ENCODE measurements at places on chromosomes 3 and 15.

- DNase-seq = no peak
These were observed 16.4 kb downstream of the SCG5 start for GRCh38 chr15:32657941-32658340.

DNA sequence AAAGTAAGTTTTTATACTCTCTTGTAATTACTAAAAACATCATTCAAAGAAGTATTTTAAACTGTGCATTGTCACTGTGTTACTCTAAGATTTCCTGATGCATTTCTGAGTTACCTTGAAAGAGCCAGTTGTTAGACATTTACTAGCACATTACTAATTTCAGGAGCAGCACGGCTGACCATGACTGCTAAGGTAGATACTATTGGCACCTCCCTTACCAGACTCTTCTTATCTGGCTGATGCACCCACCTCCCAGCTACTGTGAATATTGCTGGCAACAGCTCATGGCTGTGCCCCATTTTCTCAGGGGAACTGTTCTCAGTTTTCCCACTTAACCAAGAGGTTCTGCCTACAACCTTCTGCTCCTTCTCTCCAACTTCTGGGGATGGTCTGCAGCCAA is 29.4 kb downstream of the COL6A5 start:
- no peak for DNase-seq

- DNase-seq = no peak
These were observed 13.6 kb downstream of the TBC1D23 start for GRCh38 chr3:100274361-100274760.

GRCh38 chr3:147269907-147270306 is 136.4 kb downstream of the ZIC4 start:
- DNase-seq = no peak

DNA sequence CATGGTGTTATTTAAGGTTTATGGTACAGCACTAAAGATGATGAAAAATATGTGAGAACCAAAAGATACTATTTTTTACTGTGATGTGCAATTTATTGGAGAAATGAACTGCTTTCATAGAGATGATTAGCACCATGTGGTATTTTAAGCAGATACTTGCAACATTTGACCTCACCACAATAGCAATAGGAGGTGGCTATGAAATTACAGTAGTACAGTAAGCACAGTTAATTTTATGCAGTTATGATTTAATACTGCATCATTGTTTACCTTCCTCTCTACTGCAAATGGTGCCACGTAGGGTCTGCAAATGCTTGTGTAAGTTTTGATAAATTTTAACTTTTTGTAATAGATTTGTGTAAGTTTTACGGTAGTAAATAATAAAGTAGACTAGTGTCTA is 14.0 kb downstream of the PYGO1 start:
- no peak for DNase-seq

GRCh38 chr3:60076331-60076730 is 1026.5 kb upstream of the CFAP20DC start:
- no peak for DNase-seq

DNA sequence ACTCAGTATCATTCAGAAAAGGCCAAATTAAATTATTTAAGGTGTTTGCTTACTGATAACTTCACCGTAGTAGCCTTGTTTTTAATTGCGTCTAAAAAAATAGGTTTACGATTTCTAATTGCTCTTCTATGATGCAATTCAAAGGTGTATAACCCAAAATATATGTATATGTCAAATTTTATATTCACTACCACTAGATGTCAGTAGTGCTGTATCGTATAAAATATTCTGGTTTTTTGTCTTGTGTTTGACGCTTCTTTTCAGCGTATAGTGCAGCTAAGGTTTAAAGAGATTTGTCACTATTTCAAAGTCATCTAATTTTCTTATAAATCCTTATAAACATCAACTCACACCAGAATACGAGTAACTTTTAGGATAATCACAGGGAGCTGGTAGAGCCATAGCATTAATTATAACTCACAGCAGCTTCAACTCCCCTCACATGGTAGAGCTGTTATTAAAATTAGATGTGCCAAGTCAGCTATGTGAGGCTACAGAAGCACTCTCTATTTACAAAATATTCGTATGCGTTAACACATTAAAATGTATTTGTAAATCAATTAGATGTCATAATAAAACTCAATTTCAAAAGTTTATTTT is 3.5 kb downstream of the PFN2 start:
- no peak for DNase-seq

DNA sequence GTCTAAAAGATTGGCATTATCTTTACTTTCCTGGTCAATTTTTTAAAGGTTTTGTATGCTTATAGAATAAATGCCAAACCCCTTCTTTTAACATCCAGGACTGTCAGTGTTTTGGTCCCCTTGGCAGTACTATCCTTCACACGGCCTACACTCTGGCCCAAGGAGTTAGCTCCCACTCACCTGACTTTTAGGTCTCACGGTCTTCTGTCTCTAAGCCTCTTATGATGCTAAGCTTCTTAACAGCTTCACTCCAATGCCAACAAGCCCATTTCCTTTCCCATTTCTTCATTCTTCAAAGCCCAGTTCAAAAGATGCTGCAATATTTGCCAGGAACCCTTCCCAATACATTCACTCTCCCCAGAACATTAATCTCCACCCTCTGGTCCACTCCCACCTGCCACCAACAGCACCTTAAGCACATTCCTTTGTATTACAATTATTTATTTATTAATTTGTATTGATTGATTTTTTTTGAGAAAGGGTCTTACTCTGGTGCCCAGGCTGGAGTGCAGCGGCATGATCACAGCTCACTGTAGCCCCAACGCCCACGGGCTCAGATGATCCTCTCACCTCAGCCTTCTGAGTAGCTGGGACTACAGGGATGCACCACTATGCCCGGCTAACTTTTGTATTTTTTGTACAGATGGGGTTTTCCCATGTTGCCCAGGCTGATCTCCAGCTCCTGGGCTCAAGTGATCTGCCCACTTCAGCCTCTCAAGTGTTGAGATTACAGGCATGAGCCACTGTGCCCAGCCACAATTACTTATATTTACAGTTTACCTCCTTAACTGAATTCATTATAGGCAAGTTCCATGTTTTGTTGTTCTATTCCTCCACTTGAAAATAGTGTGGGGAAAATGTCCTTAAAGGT is 27.8 kb downstream of the IFT80 start:
- DNase-seq = no peak

GRCh38 chr15:95371664-95372063 is 958.8 kb upstream of the NR2F2 start:
- DNase-seq = no peak

DNA sequence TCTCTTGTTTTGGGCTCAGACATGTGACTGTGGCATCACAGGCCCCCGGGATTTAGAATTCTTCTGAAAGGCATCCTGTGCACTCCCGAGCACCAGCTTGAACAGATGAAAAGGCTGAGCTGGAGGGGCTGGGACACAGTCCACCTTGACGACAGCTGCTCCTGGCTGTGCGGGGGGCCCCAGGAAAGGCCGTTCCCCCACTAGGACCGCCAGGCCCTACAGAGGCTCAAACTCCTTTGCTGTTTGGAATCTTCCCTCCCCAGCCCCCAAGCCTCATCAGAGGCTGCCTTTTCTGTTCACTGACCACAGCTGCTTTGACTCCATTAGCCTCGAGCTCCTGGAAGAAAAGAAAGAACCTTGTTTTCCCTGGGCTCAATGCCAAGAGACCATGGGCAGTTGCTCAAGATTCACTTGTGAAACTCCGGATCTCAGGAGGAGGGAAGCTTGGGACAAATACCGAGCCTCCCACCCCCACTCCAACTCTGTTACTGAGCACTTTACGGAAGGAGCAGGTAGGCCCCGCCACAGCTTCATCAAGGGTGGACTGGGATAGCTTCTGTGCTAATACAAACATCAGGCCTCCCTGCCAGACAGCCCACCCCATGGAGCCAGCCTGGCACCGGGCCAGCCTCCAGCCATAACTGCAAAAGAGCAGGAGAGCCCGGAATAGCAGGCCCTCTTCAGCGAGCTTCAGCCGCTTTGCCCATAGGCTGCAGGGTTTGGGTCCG is 15.7 kb downstream of the CIDEC start:
- no peak for DNase-seq

- DNase-seq = peak; percentile 36
These were observed 266.3 kb downstream of the RPLP1 start for GRCh38 chr15:69718916-69719315.

DNA sequence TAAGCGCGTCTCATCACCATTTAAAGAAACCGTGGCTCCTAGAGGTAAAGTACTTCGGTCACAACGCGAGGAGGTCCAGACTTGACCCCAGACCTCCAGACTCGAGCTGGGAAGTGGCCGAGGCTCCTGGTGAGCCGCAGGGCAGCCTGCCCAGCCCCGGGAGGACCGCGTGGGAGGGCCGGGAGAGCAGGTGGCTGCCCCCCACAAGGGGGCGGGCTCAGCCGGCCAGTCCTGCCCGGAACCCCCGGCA is at the start of gene SLC27A2:
Gene SLC27A2, plus strand, starts transcription at position 228 of the 250 bp plus-strand sequence. CDS start 232 bp downstream, outside the sequence.
- DNase-seq = no peak

GRCh38 chr15:28086175-28086703 is 12.9 kb downstream of the OCA2 start:
- DNase-seq = peak; percentile 59

DNA sequence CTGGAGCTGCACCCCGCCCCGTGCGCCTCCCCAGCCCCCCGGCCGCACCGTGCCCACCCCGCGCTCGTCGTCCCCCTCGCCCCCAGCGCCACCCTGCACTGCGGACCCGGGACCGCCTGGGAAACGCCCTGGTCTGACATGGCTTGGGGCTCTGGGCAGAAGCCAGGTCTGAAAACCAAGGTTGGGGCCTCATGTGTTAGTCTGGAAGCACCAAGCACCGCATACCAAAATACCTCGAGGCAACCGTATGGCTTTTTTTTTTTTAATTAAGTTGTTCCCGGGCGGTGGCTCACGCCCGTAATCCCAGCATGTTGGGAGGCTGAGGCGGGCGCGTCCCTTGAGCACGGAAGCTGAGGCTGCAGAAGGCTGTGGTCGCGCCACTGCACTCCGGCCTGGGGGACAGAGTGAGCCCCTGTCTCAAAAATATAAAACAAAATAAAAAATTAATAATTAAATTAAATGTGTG is 91.5 kb upstream of the CHD2 start:
- DNase-seq = no peak

DNA sequence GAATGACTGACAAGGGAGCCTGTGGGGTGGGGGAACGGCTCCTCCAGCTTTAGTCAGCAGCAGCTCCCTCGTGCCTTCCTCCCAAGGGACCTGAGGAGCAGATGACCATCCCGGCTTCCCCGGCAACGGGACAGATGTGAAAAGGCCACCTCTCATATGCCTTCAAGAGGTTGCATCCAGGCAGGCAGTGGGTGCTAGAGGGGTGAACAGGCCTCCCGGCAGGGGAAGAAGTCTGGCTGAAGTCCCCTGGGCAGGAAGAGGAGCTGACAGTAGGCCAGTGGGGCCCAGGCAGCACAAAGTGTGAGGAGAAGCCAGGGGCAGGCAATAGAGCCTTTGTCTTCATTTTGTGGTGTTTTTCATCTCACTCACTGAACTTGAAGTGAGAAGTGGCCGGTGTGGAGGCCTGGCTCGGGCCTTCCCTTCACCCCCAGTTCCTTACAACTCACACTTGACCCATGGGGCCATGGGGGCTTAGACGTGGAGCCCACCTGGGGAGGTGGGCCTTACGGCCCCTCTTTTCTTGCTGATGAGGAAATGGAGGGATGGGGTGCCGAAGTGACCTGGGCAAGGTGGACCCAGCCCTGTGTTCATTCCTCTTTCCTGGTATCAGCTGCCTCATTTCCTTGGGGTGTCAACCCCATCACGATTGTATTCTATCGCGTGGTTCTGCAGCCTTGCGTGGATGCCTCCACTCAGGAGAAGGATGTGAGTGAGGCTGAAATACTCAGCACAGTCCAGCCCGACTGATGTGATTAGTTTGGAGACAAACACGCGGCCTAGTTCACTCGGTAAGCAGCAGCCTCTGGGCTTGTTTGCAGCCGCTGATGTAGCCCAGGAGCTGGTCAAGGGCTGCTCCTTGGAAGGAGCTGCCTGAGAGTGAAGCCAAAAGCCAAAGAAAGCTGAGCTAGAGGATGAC is 115.5 kb upstream of the ALDH1A3 start:
- DNase-seq = no peak

DNA sequence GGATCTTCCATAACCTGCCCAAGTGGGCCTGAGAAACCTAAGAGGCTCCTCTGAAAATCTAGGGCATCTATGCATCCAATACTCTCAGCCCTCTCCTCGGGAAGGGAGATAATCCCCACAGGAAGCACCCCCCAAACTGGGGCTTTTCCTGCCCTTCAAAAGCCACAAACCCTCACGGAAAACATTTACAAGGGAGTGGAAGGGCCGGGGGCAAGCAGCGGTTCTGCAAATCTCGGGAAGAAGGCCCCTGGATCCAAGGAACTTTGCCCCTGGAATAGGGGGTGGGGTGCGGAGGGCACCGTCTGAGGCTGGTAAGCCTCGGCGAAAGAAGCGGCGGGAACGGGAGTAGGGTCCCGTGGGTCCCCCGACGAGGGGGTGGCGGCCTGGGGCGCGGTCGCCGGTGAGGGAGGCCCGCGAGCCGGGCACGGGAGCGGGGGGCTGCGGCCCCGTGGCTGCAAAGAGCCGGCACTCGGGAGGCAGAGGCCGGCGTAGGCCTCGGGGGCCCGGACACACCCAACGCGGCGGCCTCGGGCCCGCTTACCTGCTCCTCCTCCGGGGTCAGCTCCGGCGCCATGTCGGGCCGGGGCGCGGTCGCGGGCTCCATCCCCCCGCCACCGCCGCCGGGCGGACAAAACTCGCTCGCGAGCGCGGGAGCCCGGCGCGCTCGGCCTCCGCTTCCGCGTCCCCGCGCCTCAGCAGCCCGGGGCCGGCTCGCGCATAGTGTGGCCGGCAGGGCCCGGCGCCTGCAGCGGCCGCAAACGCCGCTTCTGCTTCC is 755 bp downstream of the PTPN9 start:
- DNase-seq = peak; percentile 61

GRCh38 chr3:34011171-34012101 is 213.0 kb downstream of the PDCD6IP start:
- DNase-seq = no peak

DNA sequence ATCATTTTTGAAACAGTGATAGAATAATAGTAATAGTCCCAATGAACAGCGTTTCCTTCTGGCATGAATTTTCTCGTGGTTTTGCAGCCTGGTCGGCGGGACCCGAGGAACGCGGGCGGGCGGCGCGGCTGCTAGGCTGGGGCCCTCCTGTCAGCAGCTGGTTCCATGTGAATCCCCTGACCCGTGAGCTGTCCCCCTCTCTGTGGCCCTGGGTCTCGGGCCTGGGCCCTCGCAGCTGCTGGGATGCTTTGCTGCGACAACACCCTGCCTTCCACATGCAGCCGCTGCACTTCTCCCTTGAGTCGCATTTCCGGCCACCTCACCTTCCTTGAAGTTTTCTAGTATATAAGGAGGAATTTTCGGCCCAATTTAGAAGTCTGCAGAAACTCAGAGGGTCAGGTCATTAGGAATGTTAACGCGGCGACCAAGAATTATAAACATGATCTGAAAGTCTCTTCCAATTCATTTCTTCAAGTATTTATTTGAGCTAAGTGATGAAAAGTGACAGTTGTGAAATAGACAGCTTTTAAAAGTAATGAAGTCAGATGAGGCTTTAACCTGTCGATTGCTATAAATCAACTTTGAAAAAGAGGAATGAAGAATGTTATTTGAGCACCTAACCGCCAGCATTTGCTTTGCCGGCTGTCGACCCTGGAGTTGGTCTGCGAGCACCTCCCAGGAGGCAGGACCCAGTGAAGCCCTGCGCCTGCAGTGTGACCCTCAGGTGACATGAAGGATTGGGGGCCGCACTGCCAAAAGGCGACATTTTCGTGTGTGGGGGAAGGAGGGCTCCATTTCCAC is 27.7 kb downstream of the NR2F2 start:
- no peak for DNase-seq

GRCh38 chr3:4533489-4534443 is 40.6 kb downstream of the ITPR1 start:
- no peak for DNase-seq

GRCh38 chr3:72953325-72953956 is 43.2 kb upstream of the PPP4R2 start:
- DNase-seq = no peak

All from activated T-cell treated with anti-CD3 and anti-CD28 coated beads, Interleukin-2, amount 50 U/mL, for 72 hours (primary cell).